Stimulated activated CD4-positive, alpha-beta T cell treated with anti-CD3 and anti-CD28 coated beads, Interleukin-1b, Interleukin-23, amount 100 ng/mL, for 4 hours (primary cell): ENCODE measurements at places on chromosomes 13 and 19.

- no peak for DNase-seq
These were observed at the start of gene PCDH17 for GRCh38 chr13:57631596-57632275. Gene PCDH17 (plus strand): TSS chr13:57631744. CDS start chr13:57632547, 803 bp downstream.

DNA sequence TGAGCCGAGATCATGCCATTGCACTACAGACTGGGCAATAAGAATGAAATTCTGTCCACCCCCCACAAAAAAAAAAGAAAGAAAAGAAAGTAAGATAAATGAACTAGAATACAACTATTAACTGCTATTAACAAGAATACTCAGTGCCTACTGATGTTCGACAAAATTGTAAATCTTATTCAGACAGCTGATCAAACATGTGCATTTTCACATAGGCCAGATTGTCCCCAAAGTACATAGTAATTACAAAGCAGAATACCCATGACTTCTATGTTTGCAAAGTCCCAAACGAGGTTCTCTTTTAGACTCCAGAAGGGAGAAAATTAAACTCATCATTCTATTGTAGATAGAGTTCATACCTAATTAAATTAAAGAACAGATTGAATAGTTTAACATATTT is 113.4 kb downstream of the UFM1 start:
- DNase-seq: no peak

GRCh38 chr19:38733493-38734175 is 10.6 kb downstream of the CAPN12 start:
- no peak for DNase-seq

- DNase-seq: no peak
These were observed 786.2 kb downstream of the UQCRFS1 start for GRCh38 chr19:28426730-28427225.

DNA sequence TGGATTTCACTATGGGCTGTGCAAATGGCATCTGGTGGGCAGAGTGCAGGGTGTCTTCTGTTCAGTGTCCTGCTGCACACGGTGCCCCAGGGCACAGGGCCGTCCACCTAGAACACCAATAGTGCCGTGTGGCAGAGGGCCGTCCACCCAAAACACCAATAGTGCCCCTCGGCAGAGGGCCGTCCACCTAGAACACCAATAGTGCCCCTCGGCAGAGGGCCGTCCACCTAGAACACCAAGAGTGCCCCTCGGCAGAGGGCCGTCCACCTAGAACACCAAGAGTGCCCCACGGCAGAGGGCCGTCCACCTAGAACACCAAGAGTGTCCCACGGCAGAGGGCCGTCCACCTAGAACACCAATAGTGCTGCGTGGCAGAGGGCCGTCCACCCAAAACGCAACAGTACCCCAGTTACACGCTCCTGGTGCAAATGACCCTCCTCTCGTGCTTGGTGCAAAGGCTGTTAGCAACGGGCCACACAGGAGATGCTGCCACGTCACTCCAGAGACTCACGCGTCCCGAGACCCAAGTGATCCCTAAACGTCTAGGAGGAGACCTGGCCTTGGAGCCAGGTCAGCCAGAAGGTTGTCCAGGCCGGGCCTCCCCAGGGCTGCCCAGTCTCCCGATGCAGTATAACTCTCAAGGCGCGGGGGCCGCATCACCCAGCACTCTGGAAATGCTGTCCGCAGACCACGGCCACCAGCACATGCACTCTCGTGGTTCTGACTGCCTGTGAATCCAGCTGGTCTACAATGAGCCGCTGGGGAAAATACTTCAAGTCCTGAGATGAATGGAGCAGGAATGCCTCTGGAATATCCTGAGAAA is 51.5 kb downstream of the RASA3 start:
- no peak for DNase-seq

GRCh38 chr13:46303742-46304385 is 83.2 kb downstream of the RUBCNL start:
- no peak for DNase-seq

DNA sequence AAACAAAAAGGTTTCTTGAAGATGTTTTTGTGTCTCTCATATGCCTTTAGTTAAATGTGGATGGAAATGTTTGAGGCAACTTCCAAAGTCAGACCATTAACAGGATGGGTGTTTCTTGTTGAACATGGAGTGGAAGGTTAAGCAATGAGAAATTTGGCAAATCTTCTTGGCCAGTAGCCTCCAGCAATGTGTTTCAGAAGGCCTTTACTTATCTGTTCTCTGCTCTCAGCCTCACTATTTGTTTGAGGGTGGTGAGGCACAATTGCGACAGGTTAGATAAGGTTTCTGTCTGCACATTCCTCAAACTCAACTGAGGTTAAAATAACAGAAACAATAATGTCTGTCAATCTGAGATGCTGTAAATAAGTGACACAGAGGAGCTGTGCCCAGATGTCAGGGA is 1019.0 kb downstream of the DIAPH3 start:
- DNase-seq: no peak

- DNase-seq: no peak
These were observed 829.8 kb upstream of the SLC10A2 start for GRCh38 chr13:103895835-103896531.
